ENCODE measurements at places on chromosomes 2 and 18.

DNA sequence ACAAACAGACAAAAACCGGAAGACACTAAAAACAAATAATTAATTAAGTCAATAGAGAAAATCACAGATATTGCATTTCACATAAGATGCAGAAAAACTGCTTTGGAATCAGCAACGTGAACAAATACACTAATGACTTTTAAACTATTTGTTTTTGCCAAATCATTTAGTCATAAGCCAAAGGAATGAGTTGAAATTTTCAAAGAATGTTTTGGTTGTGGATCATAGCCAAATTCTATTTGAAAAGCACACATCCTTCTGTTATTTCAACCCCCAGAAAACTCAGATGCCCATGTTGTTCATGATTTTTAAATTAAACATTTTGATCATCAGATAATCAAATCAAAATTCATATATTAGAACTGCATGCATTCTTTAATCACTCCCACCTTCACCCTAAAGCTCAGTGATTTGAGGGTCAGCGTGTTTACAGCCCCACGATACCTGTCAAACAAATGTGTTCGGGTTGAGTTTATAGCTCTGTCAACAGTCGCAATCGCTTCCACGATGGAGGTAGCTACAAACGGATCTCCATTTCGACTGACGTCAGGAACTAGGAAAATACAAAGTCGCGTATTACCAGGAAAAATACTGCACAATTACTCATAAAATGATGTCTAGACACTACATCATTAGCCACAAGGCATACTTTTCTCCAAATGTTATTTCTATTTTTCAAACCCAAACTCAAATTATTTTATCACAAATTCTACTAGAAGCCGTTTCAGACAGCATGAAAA, 90.2 kb downstream of the PXDN start:
- DNase-seq, result no peak

GRCh38 chr2:179626261-179626660, 235.2 kb downstream of the ZNF385B start:
- no peak for DNase-seq

DNA sequence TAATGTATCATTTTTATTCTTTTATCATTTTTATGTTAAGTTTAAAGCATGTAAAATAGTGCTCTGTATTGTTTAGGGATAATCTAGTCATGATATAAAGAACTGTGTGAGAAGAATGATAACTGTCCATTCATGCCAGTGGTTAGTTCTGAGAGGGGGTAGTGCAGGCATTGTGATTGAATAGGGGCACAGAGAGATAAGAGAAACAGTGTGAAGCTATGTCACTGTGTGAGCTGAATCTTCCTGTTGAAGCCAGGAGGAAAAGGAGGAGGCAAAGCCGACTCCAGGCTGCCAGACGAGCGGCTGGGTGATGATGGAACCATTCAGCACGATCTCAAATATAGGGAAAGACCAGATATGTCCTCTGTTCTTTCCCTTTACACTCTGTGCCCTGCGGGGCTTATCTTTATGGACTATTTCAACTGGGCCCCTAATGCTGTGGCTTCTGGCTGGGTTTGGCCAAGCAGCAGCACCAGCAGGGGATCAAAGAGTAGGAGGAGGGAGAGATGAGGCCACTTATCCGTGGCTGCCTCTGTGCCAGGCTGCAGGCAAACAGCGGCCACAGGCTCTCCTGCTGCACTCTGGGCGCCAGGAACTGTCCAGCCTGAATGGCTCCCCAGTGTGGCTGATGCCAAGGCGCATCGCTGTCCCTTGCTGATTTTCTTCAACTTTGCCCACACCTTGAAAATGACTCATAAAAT, 128.0 kb downstream of the SPP2 start:
- no peak for DNase-seq

- no peak for DNase-seq
Measured at GRCh38 chr18:50706651-50707050, 113.2 kb downstream of the MRO start.

- DNase-seq, result no peak
Measured at GRCh38 chr2:213089438-213089837, 62.0 kb downstream of the IKZF2 start.

- DNase-seq, result no peak
Measured at GRCh38 chr2:44301111-44301510, 25.8 kb downstream of the SLC3A1 start.

GRCh38 chr18:43372773-43373172, 95.5 kb upstream of the SYT4 start:
- no peak for DNase-seq

GRCh38 chr2:180325416-180326120, 318.5 kb upstream of the CWC22 start:
- no peak for DNase-seq

- no peak for DNase-seq
Measured at GRCh38 chr2:219478916-219479315, 19.8 kb upstream of the GMPPA start.

- no peak for DNase-seq
Measured at GRCh38 chr2:28588292-28588670, 92.4 kb downstream of the PLB1 start.

- no peak for DNase-seq
Measured at GRCh38 chr2:28558158-28558820, 62.4 kb downstream of the PLB1 start.

GRCh38 chr18:79911344-79912270, 39.8 kb downstream of the SLC66A2 start:
- DNase-seq, result peak; percentile 21
